Effector memory CD8-positive, alpha-beta T cell (primary cell): ENCODE measurements at places on chromosomes 6 and 20.

GRCh38 chr6:107509506-107509905 lies 19.6 kb downstream of the SOBP start:
- no peak for DNase-seq

DNA sequence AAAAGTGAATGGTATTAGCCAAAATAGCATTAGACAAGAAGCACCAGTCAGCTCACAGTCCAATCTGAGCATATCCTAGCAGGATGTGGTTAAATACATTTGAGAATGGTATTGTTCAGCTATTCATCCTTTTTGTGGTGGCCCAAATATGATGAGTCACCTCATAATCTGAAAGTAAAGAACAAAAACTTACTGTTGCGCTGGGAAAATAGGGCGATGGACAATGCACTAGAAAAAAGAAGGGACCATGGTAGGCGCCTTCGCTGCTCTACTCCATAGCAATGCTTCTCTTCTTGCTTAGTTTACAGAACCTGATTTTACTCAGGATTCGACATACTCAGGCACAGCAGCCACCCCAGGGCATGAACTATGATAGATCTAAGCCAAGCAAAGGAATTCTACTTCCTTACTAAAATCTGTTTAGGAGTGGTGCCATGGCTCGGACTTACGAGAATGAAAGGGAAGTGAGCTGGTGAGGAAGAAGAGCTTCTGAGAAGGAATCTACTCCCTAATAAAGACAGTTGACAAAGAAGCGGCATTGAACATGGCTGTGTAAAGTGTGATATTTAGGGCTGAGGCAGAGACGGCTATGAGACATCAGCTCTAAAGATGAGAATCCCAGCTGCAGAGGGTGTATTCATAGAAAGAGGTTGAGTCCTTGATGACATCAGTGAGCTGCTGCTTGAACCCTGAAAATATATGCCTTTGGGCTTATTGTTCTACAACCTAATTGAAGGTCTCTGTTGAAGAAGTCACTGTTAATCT lies 16.6 kb upstream of the FBXO9 start:
- DNase-seq: no peak

DNA sequence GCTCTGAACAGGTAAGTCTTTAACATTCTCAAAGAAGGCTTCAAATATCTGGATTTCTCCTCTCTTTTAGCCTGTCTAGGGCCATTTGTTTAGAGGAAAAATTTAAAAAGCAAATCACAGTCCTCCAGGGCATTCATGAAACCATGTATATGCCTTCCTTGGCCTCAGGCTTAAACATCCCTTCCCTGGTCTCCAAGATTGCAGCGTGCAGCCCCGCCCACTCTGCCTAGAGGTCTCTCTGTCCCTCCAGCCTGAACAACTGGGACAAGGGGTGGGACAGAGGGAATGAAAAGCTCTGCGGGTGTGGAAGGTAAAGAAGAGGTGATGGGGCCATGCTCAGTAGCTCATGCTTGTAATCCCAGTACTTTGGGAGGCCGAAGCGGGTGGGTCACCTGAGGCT lies 9.8 kb upstream of the CBFA2T2 start:
- DNase-seq: no peak

- DNase-seq: peak; percentile 75
These were observed 41.3 kb downstream of the PCNA start for GRCh38 chr20:5078399-5078958.

DNA sequence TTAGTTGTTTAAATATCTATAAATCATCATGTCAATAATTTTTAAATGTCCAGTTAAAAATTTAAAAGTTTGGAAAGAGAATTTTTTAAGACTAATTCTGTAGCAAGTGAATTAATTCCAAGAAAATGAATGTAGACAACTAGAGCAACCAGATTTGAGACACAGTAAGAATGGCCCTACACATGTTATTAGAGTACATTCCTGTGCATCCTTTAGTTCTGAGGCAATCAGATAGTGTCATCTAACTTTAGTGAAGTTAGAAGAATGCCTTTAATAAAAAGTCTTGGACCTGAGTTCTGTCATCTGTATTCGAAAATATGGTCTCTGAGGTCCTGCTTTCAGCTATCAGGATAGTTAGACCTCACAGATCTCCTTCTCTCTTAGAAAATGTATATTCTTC lies 63.7 kb downstream of the HIVEP2 start:
- no peak for DNase-seq

- no peak for DNase-seq
These were observed 28.0 kb upstream of the ANGPT4 start for GRCh38 chr20:944148-944547.

GRCh38 chr6:95648636-95649035 lies 71.3 kb downstream of the MANEA start:
- DNase-seq: no peak

GRCh38 chr6:130959951-130960350 lies 103.1 kb downstream of the EPB41L2 start:
- no peak for DNase-seq

- DNase-seq: no peak
These were observed 627.3 kb downstream of the UTRN start for GRCh38 chr6:144912474-144912873.

DNA sequence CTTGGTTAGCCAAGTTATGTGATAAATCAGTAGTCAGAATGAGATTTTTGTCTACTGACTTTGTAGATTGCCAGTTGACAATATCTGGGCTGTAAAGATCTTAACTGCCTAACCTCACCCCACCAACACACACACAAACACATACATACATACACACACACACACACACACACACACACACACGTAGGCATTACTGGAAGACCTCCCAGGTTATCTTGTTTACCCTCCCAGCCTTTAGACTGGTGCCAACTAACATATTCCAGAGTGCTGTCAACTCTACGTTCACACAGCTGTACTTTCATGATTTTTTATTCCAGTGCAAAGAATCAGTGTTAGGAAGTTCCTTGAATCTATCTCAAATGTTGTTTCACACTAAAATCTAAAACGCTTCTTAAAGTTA lies 38.9 kb downstream of the BMP5 start:
- DNase-seq: no peak

- no peak for DNase-seq
These were observed 55.3 kb upstream of the GPR6 start for GRCh38 chr6:109922851-109923250.

GRCh38 chr6:119446609-119447008 lies 97.0 kb upstream of the MAN1A1 start:
- no peak for DNase-seq

DNA sequence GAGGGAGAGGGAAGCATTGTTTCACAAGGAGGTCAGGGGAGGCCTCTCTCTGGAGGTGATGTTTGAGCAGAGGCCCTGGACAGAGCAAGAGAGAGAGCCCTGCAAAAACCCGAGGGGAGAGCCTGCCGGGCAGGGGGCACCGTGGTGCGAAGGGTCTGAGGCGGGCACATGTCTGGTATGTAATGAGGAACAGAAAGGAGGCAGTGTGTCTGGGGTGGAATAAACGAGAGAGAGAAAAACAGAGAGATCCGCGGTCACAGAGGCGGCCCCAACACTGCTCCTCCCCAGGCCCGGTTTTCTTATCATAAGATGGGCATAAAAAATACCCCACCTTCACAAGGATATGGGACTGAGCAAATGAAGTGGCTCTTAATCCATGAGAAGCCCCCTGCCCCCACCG lies 119.2 kb downstream of the PREX1 start:
- no peak for DNase-seq

DNA sequence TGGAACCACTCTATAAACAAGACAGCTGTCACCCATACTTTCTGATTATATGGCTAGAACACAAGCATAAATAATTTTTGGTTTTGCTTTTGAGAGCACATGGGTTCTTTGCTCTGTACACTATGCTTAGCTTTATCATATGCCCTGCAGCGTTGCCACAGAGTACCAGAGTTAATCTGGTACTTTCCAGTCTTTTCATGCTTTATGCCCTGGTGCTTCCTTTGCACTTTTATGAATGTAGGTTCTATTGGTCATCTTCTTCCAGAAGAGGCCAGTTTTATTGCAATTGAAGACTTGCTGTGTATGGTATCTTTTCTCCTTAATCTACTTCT lies 20.8 kb downstream of the SHLD1 start:
- no peak for DNase-seq

DNA sequence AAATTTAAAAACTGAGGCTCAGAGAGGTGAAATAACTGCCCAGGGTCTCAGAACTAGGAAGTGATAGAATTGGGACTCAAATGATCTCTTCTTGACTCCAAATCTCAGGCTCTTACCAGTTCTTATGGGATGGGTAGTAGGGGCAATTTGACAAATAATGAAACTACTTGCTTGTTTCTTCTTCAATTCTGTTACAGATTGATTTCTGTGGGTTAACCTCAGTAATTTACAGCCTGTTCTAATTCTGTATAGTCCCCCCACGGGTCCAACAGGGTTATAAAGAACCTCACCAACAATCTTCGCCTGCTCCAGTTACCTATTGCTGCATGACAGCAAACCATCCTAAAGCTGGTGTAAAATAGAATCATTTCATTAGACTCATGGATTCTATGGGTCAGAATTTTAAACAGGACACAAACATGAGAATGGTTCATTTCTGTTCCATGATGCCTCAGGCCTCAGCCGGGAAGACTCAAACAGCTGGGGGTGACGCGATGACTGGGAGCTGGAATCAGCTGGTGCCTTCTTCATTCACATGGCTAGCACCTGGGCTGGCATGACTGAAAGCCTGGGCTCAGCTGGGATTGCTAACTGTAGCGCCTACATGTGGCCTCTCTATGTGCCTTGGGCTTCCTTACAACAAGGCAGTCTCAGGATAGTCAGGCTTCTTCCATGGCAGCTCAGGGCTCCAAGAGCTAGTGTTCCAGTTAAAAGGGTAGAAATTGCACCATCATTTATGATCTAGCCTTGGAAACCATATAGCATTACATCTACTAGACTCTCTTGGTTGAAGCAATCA lies 6.6 kb upstream of the WFDC2 start:
- no peak for DNase-seq

DNA sequence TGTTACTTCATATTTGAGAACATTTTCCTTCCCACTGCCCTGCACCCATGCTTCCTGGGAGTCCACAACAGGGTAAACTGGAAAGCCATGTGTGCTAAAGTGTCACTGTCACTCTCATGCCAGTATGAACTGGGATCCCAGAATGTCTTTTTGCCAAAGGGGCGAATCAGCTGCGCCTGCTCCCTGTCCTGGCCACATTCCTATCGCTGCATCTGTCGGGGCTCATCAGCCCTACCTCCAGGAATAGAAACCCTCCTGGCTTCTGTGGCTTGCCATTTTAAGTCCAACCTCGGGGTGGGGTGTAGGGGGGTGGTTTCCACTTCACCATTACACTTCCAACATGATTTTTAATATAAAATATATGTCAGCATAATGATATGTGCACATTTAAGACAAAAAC lies 933 bp downstream of the KLHL31 start:
- DNase-seq: no peak

DNA sequence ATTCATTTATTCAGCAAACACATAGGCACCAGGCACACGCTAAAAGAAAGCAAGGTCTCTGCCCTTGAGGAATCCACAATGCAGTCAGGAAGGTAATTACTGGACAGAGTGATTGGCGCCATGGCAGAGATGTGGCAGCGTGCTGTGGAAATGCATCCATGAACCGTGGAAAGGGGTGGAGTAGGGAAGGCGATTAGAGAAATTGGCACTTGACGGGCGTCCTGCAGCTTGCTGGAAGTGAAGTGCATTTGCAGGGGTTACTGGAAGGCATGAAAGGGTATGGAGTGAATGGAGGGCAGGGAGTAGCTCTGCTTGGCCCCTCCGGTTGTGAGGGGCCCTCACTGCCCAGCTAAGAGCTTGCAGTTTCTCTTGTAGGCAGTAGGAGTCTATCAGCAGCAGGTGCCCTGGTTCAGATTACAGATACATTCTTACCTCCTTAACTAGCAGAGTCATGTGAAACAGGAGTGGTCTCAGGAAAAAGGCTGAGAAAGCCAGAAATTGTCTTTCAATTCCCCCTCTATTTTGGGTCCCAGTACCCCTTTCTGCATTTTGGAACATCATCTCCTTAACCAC lies 122.5 kb upstream of the TIAM2 start:
- no peak for DNase-seq

DNA sequence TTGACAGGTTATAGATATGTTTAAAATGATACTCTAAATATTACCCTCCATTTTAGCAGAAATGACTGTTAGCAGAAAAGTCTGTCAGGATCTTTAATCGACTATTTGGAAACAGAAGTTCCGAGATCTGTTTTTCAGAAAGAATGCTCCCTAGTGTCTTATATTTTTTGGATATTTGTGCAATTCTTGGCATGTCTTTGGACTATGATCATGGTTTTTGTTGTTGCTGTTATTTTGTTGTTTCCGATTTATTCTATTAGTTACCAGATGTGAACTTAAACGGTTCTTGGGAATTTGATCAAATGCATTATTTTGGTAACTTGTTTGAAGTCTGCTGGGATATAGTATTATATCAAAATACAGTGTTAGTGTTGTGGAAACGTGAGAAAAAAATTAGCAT lies 106.4 kb upstream of the CEP162 start:
- DNase-seq: no peak

GRCh38 chr6:134190883-134191282 lies 127.0 kb downstream of the SGK1 start:
- DNase-seq: no peak

GRCh38 chr6:81820980-81821379 lies 68.5 kb upstream of the TENT5A start:
- DNase-seq: no peak

DNA sequence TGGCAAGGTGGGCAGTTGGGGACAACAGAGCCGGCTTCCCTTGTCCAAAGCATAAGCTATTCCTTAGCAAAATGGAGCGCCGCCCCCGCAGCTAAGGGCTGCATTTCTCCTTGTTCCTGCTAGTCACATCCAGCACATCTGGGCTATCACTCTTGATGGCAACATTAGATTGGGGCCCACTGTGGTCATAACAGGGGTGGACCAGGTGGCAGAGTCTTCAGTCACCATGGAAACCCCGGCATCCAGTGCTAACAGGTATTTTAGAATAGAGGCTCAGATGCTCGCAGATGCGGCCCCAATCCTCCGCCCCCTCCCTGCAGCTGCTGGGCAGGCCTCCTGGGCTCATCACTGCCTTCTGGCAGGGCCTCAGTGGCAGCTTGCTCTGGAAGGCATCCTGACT lies 168.2 kb upstream of the PROKR2 start:
- no peak for DNase-seq

DNA sequence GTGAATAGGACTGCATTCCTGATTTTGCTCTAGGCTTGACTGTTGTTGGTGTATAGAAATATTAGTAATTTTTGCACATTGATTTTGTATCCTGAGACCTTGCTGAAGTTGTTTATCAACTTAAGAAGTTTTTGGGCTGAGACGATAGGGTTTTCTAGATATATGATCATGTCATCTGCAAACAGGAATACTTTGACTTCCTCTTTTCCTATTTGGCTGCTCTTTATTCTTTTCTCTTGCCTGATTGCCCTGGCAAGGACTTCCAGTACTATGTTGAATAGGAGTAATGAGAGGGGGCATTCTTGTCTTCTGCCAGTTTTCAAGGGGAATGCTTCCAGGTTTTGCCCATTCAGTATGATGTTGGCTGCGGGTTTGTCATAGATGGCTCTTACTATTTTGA lies 13.4 kb downstream of the HLA-DOB start:
- no peak for DNase-seq

DNA sequence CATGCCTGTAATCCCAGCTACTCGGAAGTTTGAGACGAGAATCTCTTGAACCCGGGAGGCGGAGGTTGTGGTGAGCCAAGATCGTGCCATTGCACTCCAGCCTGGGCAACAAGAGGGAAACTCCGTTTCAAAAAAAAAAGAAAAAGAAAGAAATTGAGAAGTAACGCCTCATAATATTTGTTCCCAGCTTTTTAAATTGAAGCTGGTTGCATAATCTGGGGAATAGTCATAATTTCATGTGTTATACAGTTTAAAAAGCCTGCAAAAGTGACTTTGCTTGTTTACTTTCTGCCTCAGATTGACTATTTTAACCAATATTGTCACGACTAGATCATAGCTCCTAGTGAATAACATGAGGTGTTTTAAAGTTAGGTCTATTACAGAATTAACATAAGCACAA lies 7.2 kb downstream of the FAM217B start:
- no peak for DNase-seq
